ENCODE measurements at places on chromosomes 7 and 10.

- peak; percentile 73 for DNase-seq
Measured at GRCh38 chr10:88582806-88583583, at the start of gene RNLS. TSS of gene RNLS (minus strand) at chr10:88583318.

- DNase-seq, result no peak
Measured at GRCh38 chr7:94676431-94676830, 20.5 kb upstream of the SGCE start.

GRCh38 chr10:35339942-35340341, 3.6 kb downstream of the CCNY start:
- DNase-seq, result no peak

DNA sequence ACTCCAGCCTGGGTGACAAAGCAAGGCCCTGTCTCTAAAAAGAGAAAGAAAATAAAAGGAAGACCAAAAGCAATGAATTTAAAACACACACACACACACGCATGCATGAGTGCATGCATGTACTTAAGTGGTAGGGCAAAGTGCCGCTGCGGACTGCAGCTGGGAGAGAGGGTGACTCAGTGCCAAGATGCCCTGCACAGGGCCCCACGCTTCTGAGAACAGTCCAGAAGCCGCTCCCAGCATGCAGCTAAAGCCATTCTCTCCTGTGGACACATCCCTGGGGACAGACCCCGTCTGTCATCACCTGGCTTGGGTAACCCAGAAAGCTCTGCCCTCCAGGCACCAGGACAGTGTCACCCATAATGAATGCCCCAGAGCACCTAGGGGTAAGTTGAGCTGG, 61.0 kb upstream of the MYL10 start:
- DNase-seq, result no peak

DNA sequence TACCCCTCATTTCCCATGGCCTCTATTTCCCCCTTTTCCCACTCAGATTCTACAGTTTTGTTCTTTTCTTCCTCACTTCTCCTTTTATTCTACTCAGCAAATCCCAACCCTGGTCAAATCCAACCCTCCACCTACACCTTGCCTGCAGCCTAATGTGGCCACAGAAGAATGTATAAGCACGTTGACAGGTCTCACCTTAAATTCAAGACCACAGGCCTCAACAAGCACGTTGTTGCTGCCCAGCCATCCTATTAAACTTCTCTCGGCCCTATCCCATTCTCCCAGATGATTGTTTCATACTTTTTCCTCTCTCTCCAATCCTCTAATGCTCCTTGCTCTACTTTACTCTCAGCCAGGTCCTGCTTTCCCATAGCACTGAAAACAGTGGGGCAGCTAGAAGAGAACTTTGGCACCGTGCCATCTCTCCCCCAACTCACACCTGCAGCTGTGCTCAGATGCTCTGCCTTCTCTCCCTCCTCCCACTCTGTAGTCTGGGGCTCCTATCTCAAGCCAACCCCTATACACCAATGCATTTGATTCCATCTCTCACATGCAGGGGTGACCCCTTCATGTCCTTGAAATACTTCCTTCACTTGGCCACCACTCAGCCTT, 6.8 kb upstream of the EIF3A start:
- no peak for DNase-seq

GRCh38 chr7:83072576-83073517, 89.8 kb downstream of the PCLO start:
- no peak for DNase-seq

GRCh38 chr10:80463868-80464267, 9.8 kb downstream of the TSPAN14 start:
- no peak for DNase-seq

GRCh38 chr10:122233857-122234348, 37.2 kb upstream of the BTBD16 start:
- no peak for DNase-seq
